HepG2 (cell line): ENCODE measurements at places on chromosomes 7 and 10. TPM values are rescaled to one million over a fixed set of nuclear protein-coding genes. Genes with fewer than 3 reads are reported as not detected.
A peak's percentile ranks its signal among the peaks of the same experiment; 100 is the strongest.

GRCh38 chr7:3897430-3898372 is 596.6 kb downstream of the SDK1 start:
- no peak overlapping the region for H3K4me3 ChIP-seq
- DNase-seq: peak; percentile 29
- H3K36me3 ChIP-seq: no peaks in the 10 kb centered on the region
- no peaks in the 10 kb centered on the region for H3K4me1 ChIP-seq
- no peak overlapping the region for H3K27ac ChIP-seq

Gene GPR158
- not detected in 2 replicates for total RNA-seq

Gene DGKB
- not detected in 2 replicates for total RNA-seq

Gene POLR2J2
- total RNA-seq: 0.22 and 1.6 TPM in 2 replicates

Gene ACBD7
- 2.6 and 4.0 TPM in 2 replicates for total RNA-seq

Gene SFTPA2
- total RNA-seq: not detected in 2 replicates

- H3K36me3 ChIP-seq: no peaks in the 10 kb centered on the region
- H3K4me3 ChIP-seq: no peak overlapping the region
- DNase-seq: no peak
These were observed 161.3 kb upstream of the AUTS2 start for GRCh38 chr7:69436946-69437345.

GRCh38 chr7:142587578-142588191 is 161.6 kb upstream of the PRSS1 start:
- H3K36me3 ChIP-seq: no peaks in the 10 kb centered on the region
- no peaks in the 10 kb centered on the region for H3K4me1 ChIP-seq
- no peak overlapping the region for H3K27ac ChIP-seq
- DNase-seq: peak; percentile 60
- no peaks in the 10 kb centered on the region; the same call in 1 of the 2 replicates for H3K27me3 ChIP-seq

DNA sequence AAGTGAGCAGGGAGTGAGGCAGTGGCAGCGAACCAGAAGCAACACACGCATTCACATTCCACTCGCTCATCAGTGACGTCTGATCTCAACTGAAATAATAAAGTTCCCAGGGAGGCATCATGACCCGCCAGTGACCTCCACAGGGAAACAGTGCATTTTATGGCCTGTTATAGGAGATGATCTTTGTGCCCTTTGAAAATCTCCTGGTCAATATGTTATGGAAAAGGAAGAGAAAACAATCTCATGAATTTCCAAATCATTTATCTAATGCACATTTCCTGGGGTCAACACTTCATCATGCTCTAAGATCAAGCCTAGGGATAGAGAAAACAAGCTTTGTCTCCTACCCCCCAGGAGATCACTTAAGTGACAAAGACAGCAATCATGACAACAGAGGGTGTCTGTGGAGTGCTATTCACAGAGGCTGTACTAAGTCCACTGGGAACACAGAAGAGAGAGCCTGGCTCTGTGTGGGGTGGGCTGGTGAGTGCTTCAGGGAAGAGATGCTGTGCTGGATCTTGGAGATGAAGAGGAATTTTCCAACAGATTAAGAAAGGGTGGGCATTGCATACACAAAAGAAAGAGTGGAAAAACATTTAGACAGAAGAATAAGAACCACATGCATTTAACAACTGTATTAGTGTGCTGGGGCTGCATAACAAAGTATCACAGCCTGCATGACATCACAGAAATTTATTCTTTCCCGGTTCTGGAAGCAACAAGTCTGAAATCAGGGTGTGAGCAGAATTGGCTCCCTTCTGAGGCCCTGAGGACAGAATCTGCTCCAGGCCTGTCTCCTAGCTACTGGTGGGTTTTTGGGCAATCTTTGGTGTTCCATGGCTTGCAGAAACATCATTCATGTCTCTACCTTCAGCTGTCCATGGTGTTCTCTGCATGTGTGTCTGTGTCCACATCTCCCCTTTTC is 613.9 kb upstream of the IGFBP3 start:
- no peaks in the 10 kb centered on the region for H3K4me1 ChIP-seq
- H3K27ac ChIP-seq: no peak overlapping the region

DNA sequence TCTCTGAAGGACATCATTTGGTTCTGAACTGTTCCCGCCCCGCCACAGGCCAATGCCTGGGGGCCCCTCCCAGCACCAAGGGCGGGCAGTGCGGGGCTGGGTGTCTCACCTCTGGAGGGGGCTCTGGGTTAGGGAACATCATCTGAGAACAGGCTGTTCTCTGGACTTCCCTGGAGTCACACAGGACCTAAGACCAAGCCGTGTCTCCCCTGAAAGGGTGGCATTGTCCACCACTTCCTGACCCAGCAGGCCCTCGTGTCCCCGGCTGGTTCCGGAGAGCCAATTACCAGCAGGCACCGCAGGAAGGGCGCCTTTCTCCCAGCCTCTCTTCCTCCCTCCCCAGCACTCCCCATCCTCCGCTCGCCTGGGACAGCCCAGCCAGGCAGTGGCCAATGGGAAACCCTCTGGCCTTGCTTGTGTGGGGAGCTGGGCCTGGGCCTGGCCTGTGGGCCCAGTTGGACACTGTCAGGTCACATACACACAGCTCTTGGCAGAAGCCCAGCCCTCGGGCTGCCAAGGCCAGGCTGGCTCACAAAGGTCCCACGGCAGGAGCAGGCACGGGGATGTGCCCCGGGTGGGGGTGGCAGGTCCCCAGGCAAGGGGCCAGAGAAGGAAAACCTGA is 119.5 kb downstream of the SPDYE5 start:
- H3K4me3 ChIP-seq: peak overlapping the region; percentile 46
- DNase-seq: peak; percentile 86
- H3K4me1 ChIP-seq: peaks cover 14% of the 10 kb centered on the region

GRCh38 chr10:59709395-59710125 is at the start of gene SLC16A9:
SLC16A9 (minus strand) TSS chr10:59709850; CDS start chr10:59684291, 25,559 bp downstream.
- DNase-seq: peak; percentile 12
- no peak within 1 kb of the TSS for H3K27ac ChIP-seq
- H3K4me1 ChIP-seq: 0 out of 2 replicates have a peak, but pooled peaks cover 7% of the 10 kb centered on the region
- H3K36me3 ChIP-seq: no peaks in the 10 kb centered on the region
- peak within 1 kb of the TSS; percentile 63; the same call in 1 of the 2 replicates for H3K4me3 ChIP-seq

DNA sequence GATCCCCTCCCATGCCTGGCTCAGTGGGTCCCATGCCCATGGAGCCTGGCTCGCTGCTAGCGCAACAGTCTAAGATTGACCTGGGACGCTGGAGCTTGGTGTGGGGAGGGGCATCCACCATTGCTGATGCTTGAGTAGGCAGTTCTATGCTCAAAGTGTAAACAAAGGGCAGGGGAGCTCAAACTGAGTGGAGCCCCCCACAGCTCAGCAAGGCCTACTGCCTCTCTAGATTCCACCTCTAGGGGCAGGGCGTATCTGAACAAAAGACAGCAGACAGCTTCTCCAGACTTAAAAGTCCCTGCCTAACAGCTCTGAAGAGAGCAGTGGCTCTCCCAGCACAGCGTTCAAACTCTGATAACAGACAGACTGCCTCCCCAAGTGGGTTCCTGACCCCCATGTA is 31.2 kb upstream of the FFAR4 start:
- DNase-seq: no peak
- peaks cover 11% of the 10 kb centered on the region for H3K4me1 ChIP-seq
- no peaks in the 10 kb centered on the region for H3K27me3 ChIP-seq
- H3K4me3 ChIP-seq: no peak overlapping the region

- no peak overlapping the region for H3K27ac ChIP-seq
- peaks cover 28% of the 10 kb centered on the region for H3K4me1 ChIP-seq
- H3K4me3 ChIP-seq: no peak overlapping the region
- no peak for DNase-seq
- H3K27me3 ChIP-seq: no peaks in the 10 kb centered on the region
- H3K36me3 ChIP-seq: no peaks in the 10 kb centered on the region
These were observed 261.9 kb downstream of the ELMO1 start for GRCh38 chr7:37186753-37187152.

DNA sequence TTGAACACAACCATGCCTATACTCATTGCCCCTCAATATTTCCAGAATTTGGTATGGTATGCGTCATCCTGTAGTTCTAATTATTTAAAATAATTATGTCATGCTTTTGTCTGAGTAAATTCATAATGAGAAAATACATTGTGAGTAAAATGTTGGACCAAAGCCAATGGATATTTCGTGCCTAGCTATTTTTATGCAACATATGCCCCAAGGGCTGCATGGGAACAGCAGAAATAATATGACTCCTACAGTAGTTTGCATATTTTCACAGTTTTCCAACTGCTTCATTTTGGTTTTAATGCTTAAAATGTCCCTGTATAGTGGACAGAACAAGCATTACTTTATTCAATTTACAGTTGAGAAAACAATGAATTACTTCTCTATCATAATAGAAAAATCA is 1115.6 kb upstream of the GHITM start:
- H3K4me3 ChIP-seq: no peak overlapping the region
- DNase-seq: no peak
- H3K36me3 ChIP-seq: no peaks in the 10 kb centered on the region
- H3K4me1 ChIP-seq: no peaks in the 10 kb centered on the region
- no peaks in the 10 kb centered on the region for H3K27me3 ChIP-seq

Gene LRRC17
- 0.20 and 0.38 TPM in 2 replicates for total RNA-seq

Gene SLC13A1
- not detected in 2 replicates for total RNA-seq

- H3K27me3 ChIP-seq: no peaks in the 10 kb centered on the region
- H3K36me3 ChIP-seq: no peaks in the 10 kb centered on the region
- no peak for DNase-seq
- H3K27ac ChIP-seq: no peak overlapping the region
- no peaks in the 10 kb centered on the region for H3K4me1 ChIP-seq
These were observed 1106.8 kb upstream of the C7orf33 start for GRCh38 chr7:147483634-147484292.

Gene PSD
- 0.11 and 0.35 TPM in 2 replicates for total RNA-seq

Gene ASB10
- total RNA-seq: not detected in 2 replicates

GRCh38 chr10:100516847-100517246 is 2.8 kb downstream of the SEC31B start:
- H3K27me3 ChIP-seq: no peaks in the 10 kb centered on the region
- no peaks in the 10 kb centered on the region for H3K36me3 ChIP-seq
- no peak overlapping the region for H3K4me3 ChIP-seq
- H3K27ac ChIP-seq: no peak overlapping the region
- DNase-seq: peak; percentile 24
- peaks cover 14% of the 10 kb centered on the region for H3K4me1 ChIP-seq

Gene ABI1
- 22.9 and 29.3 TPM in 2 replicates for total RNA-seq

DNA sequence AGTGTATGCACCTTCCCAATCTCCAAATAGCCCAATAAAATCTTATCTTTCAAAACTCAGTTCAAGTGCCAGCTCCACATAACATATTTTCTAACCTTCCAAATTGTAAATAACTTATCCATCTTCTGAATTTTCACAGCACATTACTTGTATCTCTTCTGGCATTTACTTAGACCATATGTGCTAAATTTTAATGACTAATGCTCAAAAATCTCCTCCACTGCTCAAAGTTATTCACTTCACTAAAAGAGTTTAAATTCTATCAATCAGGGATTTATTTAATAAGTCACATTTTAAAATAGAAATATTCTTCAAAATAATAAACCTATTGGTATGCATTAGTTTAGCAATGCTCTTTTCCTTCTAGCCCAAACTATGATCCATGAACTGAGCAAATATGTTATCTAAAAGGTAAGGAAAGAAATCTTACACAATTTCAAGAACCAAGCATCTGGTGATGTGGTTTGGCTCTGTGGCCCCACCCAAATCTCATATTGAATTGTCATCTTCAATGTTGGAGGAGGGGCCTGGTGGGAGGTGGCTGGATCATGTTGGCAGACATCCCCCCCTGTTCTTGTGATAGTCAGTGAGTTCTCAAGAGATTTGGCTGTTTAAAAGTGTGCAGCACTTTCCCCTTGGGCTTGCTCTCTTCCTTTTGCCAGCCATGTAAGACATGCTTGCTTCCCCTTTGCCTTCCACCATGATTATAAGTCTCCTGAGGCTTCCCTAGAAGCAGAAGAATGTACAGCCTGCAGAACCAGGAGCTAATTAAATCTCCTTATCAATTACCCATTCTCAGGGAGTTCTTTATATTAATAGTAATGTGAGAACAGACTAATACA is 28.1 kb upstream of the GPR22 start:
- 0 out of 3 replicates have a peak, but pooled peaks cover 3% of the 10 kb centered on the region for H3K36me3 ChIP-seq
- DNase-seq: no peak
- H3K4me1 ChIP-seq: no peaks in the 10 kb centered on the region
- no peaks in the 10 kb centered on the region for H3K27me3 ChIP-seq
- H3K4me3 ChIP-seq: no peak overlapping the region

Gene RAMP3
- not detected in 2 replicates for total RNA-seq

Gene VPS37D
- 4.9 and 6.3 TPM in 2 replicates for total RNA-seq

GRCh38 chr10:26790221-26790995 is 70.3 kb downstream of the ABI1 start:
- H3K36me3 ChIP-seq: no peaks in the 10 kb centered on the region
- no peak for DNase-seq
- no peak overlapping the region for H3K27ac ChIP-seq
- no peaks in the 10 kb centered on the region for H3K27me3 ChIP-seq
- 0 out of 2 replicates have a peak, but pooled peaks cover 7% of the 10 kb centered on the region for H3K4me1 ChIP-seq

DNA sequence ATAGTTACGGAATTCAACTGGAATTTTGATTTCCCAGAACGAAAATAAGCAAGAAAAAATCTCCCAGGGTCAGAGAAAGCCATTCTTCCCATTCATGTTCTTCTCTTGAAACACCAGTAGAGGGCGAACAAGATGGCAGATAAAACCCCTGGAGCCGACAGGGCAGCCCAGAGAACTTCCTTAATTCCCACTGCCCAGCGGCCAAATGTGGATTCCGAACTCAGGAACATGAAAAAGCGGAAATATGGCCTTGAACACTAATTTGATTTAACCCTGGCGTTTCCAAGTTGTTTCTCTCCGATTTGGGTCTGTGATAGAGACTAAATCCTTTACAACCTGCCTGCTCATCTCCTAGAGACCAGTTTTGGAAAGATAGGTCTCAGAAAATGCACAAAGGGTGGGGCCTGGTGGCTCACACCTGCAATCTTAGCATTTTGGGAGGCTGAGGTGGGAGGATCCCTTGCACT is 100.7 kb upstream of the WAC start:
- H3K27me3 ChIP-seq: peaks cover 7% of the 10 kb centered on the region; the same call in 1 of the 3 replicates
- peak overlapping the region; percentile 26; the same call in 1 of the 2 replicates for H3K4me3 ChIP-seq
- H3K27ac ChIP-seq: no peak overlapping the region
- H3K4me1 ChIP-seq: peaks cover 15% of the 10 kb centered on the region
- peak; percentile 66 for DNase-seq

Gene MRPS33
- 91.0 and 120 TPM in 2 replicates for total RNA-seq

Gene MAT1A
- total RNA-seq: 76.9 and 101 TPM in 2 replicates

Gene NEBL
- total RNA-seq: not detected in 2 replicates

Gene UTF1
- total RNA-seq: not detected in 2 replicates

Gene MYL10
- total RNA-seq: not detected in 2 replicates

DNA sequence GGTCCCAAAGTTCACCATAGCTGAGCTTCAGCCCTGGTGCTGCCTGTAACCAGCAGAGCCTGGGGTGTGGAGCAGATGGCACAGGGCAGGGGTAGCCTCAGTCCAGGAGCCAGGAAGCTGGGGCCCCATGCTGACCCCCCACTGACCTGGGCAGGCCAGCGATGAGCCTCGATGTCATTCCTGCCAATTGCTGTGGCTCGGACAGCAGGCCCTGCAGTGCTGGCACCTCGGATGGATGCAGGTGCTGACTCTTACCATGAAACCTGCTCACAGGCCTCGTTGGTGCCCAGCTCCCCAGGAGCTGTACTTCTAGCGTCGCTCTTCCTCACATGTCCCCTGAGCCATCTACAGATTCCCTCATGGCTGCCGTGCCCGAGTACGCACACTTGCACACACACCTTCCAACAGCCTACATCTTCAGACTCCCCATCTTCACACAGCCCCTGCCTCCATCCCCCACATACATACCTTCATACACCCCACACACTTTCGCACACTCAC is 46.8 kb upstream of the PCBD1 start:
- H3K27ac ChIP-seq: no peak overlapping the region
- H3K27me3 ChIP-seq: peaks cover 93% of the 10 kb centered on the region; the same call in 2 of the 3 replicates
- no peaks in the 10 kb centered on the region for H3K4me1 ChIP-seq
- DNase-seq: no peak

Gene PNLIPRP1
- total RNA-seq: not detected in 2 replicates

- peaks cover 16% of the 10 kb centered on the region for H3K4me1 ChIP-seq
- DNase-seq: no peak
- H3K27ac ChIP-seq: no peak overlapping the region
- H3K27me3 ChIP-seq: peaks cover 17% of the 10 kb centered on the region
- no peak overlapping the region for H3K4me3 ChIP-seq
These were observed 131.1 kb downstream of the WDR37 start for GRCh38 chr10:1187151-1187854.
